ENCODE measurements at places on chromosomes 11 and 22.

GRCh38 chr11:5524756-5525155, 8.3 kb upstream of the UBQLNL start:
- no peak for DNase-seq

DNA sequence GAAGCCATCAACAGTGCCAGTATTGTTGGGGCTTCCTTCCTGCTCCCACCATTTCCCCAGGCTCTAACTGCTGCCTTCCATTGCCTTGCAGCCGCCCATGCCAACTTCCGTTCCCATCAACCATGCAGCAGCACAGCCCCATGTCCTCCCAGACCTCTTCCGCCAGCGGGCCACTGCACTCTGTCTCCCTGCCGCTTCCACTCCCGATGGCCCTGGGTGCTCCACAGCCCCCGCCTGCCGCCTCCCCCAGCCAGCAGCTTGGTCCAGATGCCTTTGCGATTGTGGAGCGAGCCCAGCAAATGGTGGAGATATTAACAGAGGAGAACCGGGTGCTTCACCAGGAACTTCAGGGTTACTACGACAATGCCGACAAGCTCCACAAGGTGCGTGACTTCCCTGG, 53.3 kb downstream of the AMOTL1 start:
- no peak for DNase-seq

DNA sequence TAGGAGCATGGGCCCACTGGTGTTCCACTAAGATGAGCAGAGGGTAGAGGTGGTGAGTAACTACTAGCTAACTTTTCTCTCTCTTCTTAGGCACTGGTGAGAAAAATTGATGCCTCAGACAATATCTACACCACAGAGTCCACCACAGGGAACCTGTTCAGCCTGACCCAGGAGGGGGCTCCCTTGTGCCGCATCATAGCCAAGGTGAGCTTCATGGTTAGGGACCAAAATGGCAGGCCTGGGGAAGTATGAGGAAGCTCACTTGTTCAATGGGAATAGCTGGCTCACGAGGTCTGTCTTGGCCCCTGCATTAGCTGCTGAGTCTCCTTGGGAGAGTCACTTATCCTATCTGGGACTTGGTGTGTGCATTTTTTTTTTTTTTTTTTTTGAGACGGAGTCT, 75.9 kb downstream of the INSC start:
- DNase-seq, result no peak

GRCh38 chr11:70628855-70629844, 230.8 kb downstream of the CTTN start:
- DNase-seq, result no peak

GRCh38 chr11:112658431-112658878, 302.8 kb upstream of the NCAM1 start:
- peak; percentile 13 for DNase-seq

DNA sequence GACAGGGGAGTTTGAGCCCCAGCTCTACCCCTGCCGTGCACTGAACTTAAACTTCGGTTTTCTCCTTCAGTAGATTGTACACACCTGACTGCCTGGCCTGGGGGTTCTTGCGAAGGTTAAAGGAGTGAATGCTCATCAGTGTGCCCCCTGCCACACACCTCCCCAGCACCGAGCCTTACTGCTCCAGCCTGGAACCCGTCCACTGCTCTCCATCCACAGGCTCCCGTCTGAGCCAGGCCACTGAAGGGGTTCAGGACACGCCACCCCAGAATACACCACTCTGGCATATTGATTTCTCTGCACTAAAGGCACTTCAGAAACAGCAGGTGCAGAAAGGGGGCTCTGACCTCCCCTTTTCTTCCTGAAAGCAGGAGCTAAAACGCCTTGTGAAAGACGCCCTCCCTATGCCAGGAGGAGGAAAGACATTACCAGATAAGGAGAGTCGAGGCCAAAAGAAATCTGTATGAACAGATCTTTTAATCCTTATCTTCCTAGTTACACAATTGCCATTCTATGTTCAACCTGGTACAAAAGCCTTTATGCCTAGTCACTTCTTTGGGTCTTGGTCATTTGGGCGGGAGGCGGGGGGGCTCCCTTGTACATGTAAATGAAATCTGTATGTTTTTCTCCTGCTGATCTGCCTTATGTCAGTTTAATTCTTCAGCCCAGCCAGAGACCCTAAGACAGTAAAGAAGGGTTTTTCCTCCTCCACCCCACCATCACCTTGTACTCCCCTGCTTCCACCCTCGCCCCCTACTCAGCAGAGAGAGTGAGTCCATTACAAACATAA, 1.9 kb upstream of the SSTR3 start:
- no peak for DNase-seq

- DNase-seq, result no peak
These were observed 140.3 kb downstream of the CADM1 start for GRCh38 chr11:115363921-115364320.

DNA sequence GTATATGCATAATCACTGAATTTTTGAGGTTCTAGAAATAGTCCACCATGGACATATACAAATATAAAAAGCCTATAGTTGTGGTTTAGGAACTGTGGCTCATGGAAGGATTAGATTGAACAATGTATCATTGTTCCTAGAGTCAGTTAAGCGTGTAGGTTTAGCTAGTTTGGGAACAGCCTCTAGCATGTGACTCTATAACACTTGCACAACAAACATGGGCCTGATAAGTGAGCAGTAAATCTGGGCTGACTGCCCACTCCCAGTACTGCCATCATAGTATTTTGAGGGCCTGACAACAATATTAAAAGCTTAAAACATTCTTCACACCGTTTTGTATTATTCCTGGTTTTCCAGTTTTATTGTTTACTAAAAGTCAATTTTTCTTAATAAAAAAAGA, 47.0 kb downstream of the YAP1 start:
- DNase-seq, result no peak

DNA sequence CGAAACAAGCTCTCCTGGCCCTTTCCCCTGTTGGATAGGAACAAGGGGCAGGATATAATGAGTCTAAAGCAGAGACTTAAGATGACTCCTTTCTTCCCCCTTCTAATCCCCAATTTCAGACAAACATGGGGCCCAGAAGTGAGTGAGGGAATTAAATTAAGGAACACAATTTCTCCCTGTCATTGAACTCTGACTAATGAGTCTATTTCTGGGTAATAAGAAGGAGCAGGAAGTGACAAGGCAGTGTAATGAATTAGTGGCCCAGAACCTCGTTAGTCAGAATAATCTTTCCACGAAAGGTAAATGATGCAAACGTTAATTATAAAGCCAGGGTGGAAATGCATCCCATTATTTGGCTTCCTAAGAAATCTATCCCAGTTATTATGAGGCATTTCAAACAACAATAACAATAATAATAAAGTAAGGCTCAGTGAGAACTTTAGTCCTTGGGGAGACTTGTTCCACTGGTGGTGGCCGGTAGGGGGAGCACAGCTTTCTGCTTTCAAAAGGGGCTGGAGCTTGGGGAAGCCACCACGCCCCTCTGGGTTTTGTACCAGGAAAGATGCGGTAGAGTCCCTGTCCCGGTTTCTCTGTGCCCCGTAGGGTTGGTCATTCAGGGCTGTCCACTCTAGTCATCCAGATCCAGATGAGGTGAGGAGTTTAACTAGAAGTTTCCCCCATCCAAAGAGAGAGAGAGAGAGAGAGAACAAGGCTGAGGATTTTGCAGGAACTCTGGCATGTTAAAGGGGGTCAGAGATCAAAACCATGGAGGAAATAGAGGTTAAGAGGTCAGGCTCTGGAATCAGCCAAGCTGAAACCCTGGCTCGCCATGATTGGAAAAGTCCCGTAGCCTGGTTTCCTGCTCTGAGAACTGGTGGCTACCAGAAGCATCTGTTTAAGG, 298.3 kb downstream of the NTM start:
- peak; percentile 66 for DNase-seq

DNA sequence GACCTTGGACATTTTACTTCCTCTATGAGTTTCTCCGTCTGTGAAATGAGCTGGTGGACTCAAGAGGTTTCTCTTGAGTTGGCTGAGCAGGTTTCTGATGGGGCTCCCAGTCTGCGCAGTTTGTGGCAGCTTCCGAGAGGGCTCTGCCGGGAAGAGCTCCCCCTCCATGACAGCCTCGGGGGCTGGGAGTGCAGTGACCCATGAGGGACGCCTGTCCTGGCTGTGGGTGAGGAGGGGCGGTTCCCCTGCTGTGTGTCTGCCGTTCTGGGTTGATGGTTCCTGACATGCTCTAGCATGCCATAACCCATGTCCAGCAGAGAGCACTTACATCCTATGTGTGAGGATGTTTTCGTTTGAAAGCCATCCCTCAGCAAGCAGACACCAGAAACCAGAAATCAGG, 14.8 kb downstream of the CSF2RB start:
- DNase-seq, result no peak

DNA sequence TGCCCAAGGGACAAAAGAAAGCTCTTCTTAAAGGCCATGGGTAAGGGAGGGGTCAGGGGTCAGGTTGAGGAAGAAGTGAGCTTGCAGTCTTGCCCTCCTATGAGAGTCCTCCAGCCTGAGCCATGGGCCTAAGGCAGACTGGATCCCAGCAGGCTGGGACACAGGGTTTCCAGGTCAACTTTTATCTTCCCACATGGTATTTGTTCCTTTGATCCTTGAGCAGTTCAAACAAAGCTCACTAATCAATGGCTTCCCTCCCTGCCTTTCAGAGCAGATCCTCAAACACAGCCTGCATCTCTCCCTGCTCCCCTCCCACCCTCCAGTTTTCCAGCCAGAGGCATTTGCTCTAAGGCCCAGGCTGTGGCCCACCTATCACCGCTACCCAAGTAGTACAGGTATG, 589.3 kb downstream of the INSC start:
- no peak for DNase-seq

DNA sequence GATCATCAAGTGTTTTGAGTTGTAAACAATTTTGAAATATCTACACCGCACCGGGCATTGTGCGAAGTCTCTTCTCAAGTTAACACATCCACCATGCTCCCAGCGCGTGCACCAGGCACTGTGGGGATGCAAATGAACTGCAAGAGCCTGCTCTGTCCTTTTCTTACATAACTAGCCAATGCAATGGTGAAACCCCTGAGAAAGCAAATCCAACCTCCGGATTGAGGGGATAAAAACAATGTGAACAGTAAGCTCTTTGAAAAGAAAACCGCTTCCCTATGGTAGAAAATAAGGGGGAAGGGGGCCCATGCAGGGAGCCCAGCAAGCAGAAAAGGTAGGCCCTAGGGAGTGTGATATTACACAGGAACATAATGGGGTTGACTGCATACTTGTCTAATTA, 274.9 kb upstream of the MPPED2 start:
- no peak for DNase-seq

GRCh38 chr11:15969701-15970329, 386.5 kb downstream of the SOX6 start:
- DNase-seq, result peak; percentile 58

GRCh38 chr11:117573326-117573725, 223.7 kb downstream of the DSCAML1 start:
- DNase-seq, result no peak

DNA sequence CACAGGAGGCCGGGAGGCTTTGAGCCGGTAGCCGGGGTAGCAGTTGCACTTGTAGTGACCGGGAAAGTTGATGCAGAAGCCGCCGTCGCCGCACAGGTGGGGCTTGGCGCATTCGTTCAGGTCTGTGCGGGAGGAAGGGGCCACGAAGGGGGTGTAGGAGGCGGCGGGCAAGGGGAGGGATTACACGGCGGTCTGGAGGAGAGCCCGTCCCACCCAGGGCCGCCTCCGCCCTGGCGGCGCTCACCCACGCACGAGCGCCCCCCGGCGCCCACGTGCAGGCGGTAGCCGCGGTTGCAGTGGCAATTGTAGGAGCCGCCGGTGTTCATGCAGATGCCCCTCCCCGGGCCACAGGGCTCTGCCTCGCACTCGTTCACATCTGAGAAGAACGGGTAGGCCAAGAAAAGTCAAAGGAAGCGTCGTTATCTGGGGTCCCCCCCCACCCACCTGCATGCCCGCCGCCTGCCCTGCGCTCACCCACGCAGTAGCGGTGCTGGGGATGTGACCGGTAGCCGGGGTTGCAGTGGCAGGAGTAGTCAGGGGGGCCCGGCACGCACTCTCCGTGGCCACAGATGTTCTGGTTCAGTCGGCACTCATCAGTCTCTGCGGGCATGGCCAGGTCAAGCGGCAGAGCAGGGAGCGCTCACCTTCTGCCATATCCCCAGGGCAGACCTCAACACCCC, 10.6 kb downstream of the LTBP3 start:
- no peak for DNase-seq
